NCI-H510A treated with DMSO at 0.1 percent for 48 hours (cell line): ENCODE measurements at places on chromosomes 1 and 21.

GRCh38 chr1:210143465-210144062 is 89.0 kb upstream of the SERTAD4 start:
- peak; percentile 57 for DNase-seq

- no peak for DNase-seq
Measured at GRCh38 chr1:160645386-160646130, 1.3 kb downstream of the SLAMF1 start.

GRCh38 chr1:108067884-108068540 is 103.0 kb upstream of the VAV3 start:
- no peak for DNase-seq

GRCh38 chr1:231584117-231584516 is 42.5 kb upstream of the DISC1 start:
- DNase-seq: peak; percentile 0

DNA sequence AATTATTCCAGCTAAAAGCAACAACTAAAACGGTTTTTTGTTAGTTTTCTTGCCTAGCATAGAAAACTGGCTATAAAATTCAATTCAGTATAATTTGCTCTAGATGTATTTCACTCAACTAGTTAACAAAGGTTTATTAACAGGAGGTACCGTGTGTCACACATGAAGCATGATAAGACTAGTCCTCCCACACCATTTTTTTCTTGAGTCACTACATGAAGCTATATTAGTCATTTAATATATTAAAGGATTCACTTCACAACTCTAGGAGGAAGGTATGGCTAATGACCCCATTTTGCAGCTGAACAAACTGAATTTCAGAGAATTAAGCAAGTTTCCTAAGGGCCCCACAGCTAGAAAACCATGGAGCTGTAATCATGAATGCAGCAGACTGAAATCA is 307.8 kb upstream of the USP25 start:
- DNase-seq: no peak

- DNase-seq: no peak
Measured at GRCh38 chr1:219555806-219556205, 57.1 kb downstream of the ZC3H11B start.

DNA sequence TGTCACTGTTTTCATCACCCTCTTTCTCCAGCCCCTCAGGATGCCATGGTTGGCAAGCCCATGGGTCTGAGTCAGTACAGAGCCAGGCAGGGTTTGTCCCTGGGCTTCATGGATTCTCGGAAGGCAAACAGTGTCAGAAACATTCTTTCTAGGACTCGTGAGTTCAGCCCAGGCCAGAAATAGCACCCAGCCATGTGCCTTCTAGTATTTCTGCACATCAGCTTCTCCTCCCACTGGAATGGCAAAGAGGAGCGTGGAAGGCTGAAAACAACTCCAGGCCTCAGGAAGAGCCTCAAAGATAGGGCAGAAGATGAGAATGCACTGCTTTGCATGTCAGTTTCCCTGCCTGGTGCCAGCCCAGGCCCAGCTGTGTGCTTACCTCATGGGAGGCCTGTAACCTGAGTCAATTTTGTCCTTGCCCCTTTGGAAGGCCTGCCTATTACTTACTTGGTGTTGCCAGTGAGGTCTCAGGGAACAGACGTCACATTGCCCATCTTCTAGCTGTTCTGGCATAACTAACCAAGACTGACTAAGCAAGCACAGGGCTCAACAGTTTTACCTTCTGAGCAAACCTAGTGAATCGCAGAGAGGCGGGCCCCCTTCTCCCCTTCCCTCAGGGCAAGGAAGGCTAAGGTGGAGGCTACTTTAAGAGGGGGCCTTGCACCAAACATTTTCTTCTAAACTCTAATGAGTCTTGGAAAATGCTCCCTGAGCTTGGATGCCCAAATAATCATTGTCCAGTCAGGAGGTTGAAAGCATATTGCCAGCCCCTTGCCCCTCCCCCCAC is 42.4 kb downstream of the GLUL start:
- no peak for DNase-seq
